ENCODE measurements at places on chromosomes 16 and 17. TPM values are rescaled to one million over a fixed set of nuclear protein-coding genes. Genes with fewer than 3 reads are reported as not detected.

DNA sequence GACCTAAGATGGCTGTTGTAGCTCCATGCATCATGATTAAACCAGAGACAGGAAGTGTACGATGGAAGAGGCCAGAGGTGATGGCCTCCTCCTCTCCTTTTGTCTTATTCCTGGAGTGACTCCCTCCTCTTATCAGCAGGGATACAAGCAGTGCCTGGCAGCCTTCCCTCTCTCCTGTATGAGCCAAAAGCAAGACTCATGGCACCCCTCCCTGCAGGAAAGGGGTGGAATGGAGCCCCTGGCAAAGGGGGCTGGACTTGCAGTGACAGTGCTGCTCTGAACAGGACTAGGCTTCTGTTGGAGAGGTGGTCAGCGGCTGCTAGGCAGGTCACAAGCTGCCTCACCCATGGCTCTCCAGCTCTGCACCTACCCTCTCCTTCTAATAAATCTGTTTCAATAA lies 8.4 kb downstream of the TXNL4B start:
- DNase-seq, result no peak
- no peak overlapping the region for H3K4me3 ChIP-seq
- no peaks in the 10 kb centered on the region for H3K4me1 ChIP-seq

DNA sequence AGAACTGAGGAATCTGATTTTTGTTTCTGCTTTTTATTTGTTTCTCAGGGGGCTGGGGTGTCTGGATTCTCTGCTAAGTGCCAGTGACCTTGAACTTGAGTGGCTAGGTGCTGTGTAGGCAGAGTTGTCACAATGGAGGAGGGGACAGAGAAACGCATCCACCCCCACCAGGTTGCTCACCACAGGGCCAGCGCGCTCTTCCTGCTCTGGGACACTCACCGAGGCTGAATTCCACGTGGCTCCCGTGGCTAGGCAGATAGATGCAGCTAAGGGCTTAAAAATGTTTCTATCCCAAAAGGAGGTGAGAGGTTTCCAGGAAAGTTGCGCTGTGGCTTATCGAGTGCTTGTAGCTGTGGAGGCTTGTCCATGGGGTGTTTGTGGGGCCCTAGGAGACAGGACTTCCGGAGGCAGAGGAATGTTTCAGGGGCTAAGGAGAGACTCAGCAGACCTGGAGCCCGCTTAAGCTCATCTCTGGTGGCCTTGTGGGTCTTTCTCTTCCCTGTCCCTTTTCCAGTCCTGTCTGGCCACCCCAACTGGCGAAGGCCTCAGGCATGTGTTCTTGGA lies 36.8 kb downstream of the ADCY7 start:
- H3K27ac ChIP-seq, result no peak overlapping the region
- peak; percentile 50 for DNase-seq
- H3K4me1 ChIP-seq, result no peaks in the 10 kb centered on the region
- H3K36me3 ChIP-seq, result no peaks in the 10 kb centered on the region
- H3K27me3 ChIP-seq, result no peaks in the 10 kb centered on the region
- H3K4me3 ChIP-seq, result no peak overlapping the region

DNA sequence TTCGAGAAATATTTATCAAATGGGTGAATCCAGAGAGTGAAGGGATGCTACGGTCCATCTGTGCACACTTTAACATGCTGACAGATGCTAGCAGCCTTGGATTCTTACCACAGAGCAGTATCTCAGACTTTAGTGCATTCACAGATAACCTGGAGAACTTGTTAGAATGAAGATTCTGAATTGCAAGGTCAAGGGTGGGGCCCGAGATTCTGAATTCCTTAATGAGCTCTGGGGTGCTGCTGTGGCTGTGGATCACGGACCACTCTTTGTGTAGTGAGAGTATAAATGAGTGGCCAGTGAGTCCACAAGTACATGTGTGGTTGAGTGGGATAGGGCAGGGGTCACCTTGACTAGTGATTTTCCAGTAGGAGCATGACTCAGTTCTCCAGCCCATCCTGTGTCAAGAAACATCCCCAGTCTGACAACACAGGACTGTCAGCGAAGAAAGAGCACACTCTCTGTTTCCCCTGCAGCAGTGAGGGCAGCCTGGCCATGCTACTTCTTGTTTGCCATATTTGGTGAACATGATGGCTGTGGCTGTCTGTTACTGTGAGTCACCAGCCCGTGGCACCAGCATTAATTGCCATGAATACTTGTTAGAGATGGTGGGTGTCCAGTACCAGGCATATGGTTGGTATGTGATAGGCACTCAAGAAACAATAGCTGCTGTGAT lies 13.0 kb upstream of the SALL1 start:
- H3K36me3 ChIP-seq, result no peaks in the 10 kb centered on the region
- H3K4me1 ChIP-seq, result no peaks in the 10 kb centered on the region
- no peak overlapping the region for H3K4me3 ChIP-seq
- no peak for DNase-seq

DNA sequence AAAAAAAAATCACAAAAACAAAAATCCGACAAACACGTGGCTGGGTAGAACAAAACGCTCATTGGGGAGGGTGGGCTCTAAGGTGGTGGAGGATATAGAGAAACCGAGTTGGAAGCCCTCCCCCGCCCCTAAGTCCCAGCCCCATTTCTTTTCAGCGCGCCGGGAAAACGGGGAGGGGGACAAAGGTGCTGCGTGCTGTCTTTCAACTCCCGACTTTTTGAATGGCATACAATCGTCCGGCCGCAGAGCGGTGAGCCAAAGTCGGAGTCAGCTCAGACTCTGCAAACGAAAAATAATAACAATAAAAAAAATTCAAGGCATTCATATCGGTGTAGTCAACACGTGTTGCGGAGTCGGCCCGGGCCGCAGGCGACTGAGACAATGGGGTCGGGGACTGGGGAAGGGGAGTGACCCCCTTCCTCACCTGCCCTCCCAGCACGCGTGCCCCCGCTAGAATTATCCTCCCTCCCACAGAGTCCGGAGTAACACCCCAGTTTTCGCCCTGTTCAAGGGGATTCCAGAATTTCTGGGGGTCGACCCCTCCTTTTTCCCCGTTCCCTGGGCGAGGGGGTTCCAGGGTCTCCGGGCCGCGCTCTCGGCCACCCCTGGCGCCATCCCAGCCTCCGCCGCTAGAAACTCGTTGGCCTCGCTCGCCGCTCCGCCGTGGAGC lies 1.7 kb upstream of the IGF2BP1 start:
- H3K27me3 ChIP-seq, result peaks cover 100% of the 10 kb centered on the region
- no peaks in the 10 kb centered on the region for H3K36me3 ChIP-seq
- H3K4me1 ChIP-seq, result peaks cover 29% of the 10 kb centered on the region
- no peak for DNase-seq
- H3K27ac ChIP-seq, result no peak overlapping the region

Gene ALOX12B
- not detected for total RNA-seq

- H3K27ac ChIP-seq, result no peak overlapping the region
- no peak overlapping the region for H3K4me3 ChIP-seq
- H3K4me1 ChIP-seq, result peaks cover 69% of the 10 kb centered on the region
- no peak for DNase-seq
- no peaks in the 10 kb centered on the region for H3K36me3 ChIP-seq
- H3K27me3 ChIP-seq, result peaks cover 24% of the 10 kb centered on the region
Observed at GRCh38 chr17:81520021-81520901, 7.7 kb upstream of the ACTG1 start.

GRCh38 chr17:45307290-45308015 lies 9.4 kb downstream of the MAP3K14 start:
- no peak for DNase-seq
- no peaks in the 10 kb centered on the region for H3K4me1 ChIP-seq
- H3K36me3 ChIP-seq, result no peaks in the 10 kb centered on the region
- no peak overlapping the region for H3K4me3 ChIP-seq
- H3K27ac ChIP-seq, result peak overlapping the region; percentile 84
- H3K27me3 ChIP-seq, result no peaks in the 10 kb centered on the region

DNA sequence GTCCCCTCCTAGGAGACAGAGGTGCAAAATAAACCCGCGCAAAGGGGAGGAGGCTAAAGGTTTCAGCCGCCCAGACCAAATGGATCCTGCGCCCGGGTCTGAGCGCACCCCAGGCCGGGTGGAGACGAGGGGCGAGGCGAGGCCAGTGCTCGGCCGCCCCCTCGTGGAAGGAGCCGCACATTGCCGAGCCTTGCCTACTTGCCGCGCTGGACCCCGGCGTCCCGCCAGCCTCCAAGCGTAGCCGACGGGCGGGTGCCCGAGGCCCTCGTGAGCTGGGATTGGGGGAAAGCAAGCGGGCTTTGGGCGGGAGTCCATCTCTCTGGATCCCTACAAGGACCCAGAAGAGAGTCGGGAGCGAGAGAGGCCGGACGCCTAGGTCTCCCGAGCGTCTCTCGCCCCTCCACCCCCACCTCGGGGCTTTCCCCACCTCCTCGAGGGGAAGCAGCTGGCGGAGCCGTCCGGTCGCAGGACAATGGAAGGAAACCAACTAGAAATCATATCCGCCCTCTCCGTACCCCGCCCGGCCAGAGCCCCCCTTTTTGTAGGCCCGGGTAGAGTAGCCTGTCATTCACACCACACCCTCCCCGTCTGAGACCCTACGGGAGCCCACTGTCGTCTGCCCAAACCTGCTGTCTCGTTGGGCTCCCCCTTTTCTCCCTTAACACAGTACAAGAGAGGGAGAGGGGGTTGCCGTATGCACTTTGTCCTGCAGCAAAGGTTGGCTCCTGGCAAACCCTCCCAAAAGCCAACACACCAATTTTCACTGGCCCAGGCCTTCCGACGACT lies 664 bp upstream of the BCL6B start:
- H3K27ac ChIP-seq, result peak overlapping the region; percentile 71
- no peaks in the 10 kb centered on the region for H3K36me3 ChIP-seq
- peaks cover 48% of the 10 kb centered on the region for H3K4me1 ChIP-seq

DNA sequence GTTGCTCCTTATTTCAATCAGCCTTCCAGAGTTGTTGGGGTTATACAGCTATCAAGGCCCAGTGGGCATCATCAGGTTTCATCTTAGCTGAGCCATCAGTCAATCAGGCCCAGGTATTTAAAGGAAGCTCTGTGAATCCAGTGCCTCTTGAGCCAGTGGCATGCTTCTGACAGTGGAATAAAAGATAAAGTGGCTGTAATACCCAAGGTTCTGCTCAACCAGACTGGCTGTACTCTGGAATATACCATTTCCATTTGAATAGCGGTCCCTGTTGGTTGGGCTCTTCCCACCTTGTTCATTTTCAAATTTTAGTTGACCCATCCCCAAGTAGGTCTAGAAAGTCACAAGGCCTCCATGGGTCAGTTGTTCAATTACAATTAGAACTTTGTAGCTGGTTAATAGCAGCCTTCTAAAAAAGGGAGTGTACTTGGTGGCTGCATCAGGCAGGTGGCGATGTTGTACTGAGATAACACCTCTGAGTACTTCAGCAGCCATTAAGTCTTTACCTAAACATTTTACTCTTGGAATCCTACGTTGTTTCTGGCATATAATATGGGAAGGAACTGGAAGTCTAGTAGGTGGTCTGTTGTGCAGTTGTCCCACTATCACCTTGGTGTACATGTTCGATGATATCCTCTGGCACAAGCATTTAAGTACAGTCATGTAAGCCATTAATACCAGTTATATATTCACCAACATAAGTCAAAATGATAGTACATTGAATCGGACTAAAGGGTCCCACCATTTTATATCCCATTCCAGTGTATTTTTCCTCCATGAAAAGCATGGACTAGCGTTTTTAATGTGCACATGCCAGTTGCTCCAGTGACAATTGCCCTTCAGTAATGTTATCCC lies 294.1 kb downstream of the BCAS3 start:
- no peak overlapping the region for H3K4me3 ChIP-seq
- no peak overlapping the region for H3K27ac ChIP-seq
- H3K36me3 ChIP-seq, result no peaks in the 10 kb centered on the region
- H3K4me1 ChIP-seq, result no peaks in the 10 kb centered on the region

- no peak overlapping the region for H3K4me3 ChIP-seq
- DNase-seq, result peak; percentile 35
- H3K36me3 ChIP-seq, result no peaks in the 10 kb centered on the region
- no peak overlapping the region for H3K27ac ChIP-seq
- no peaks in the 10 kb centered on the region for H3K27me3 ChIP-seq
Observed at GRCh38 chr16:12573300-12573699, 230.4 kb downstream of the CPPED1 start.

DNA sequence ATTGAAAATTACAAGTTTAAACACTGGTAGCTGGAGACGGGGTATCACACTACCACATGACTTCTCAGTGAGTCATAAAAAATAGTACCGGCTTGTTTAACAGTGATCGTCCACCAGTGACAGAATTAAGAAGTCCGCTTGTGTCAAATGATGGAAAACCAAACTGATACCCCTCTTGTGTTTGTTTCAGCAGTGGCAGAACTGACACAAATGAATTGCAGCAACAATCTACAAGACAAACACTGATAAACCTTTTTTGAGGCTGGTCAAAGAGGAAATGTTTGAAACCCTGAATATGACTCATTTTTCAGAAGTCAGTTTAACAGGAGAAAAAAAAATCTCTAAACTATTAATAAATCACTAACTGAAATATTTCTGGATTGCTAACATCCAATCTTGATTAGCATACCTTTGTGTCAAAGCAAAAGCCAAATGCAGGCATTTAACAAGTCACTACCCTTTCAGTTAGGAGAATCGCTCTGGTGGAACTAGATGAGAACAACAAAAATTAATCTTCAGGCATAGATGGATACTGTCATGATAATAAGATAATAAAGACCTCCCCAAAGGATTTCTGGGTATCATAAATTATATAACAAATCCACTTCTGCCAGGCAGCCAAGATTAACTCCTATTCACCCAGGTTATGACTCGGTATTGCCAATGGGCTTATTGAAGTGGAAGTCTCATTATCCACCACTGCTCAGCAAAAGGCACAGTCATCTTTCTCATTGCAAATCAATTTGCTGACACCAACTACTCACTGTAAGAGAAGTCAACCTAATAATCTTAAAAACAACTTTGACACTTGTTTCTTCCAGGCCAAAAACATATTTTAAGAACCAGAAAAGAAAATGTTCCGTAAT lies 20.8 kb downstream of the DCUN1D3 start:
- H3K27ac ChIP-seq, result peak overlapping the region; percentile 63
- no peaks in the 10 kb centered on the region for H3K36me3 ChIP-seq
- H3K27me3 ChIP-seq, result no peaks in the 10 kb centered on the region
- peaks cover 71% of the 10 kb centered on the region for H3K4me1 ChIP-seq
- no peak for DNase-seq

Gene KIF2B
- total RNA-seq, result not detected

Gene TBKBP1
- 12.8 TPM for total RNA-seq

DNA sequence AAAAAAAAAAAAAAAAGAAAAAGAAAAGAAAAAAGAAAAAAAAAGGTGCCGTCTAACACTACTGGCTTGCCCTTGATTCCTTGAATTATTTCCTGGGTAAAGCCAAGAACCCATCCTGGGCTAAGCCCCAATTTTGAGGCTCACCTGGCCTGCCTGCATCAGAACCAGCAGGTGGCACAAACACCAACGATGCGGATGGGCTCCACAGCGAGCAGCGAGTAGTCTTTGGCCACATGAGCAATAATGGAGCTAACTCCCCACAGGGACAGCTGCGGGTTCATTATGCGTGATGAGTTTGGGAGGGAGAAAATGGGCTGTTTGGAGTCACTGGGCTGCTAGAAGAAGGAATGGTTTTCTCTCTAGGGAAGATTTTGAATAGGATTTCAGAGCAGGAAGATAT lies 91.1 kb downstream of the ASIC2 start:
- H3K27ac ChIP-seq, result no peak overlapping the region
- no peaks in the 10 kb centered on the region for H3K4me1 ChIP-seq
- no peaks in the 10 kb centered on the region for H3K27me3 ChIP-seq
- DNase-seq, result no peak
- no peak overlapping the region for H3K4me3 ChIP-seq
- H3K36me3 ChIP-seq, result no peaks in the 10 kb centered on the region
